ENCODE measurements at places on chromosomes 5 and 9.

- no peak for DNase-seq
Observed at GRCh38 chr5:31604644-31605043, 34.3 kb upstream of the PDZD2 start.

GRCh38 chr9:34227445-34227844 is 48.6 kb downstream of the UBAP1 start:
- DNase-seq: no peak

DNA sequence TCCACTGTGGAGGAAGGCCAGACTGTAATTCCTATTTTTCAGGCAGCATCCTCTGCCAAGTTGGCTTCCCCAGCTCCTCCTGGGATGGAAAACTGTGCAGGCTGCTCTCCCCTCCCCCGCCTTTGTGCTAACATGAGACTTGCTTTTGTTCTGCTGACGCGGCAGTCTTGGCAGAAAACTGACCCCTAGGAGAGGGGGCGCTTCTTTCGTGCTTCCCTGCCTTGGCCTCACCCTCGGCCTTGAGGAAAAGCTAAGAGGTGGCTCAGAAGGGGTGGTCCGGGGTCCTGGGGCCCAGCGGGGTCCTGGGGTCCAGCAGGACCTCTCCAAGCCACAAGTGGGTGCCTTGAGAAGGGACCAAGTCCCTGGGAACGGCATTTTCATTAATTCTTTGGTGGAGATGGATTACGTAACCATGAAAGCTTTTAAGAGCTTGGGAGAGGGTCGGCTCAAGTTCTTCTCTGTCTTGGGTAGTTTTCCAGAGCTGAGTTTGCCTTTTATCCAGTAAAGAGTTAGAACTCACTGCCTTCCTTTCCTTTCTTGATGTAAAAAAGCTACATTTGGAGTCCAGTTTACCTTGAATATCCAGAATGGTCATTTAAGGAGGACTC is 51.0 kb downstream of the SH3PXD2B start:
- DNase-seq: no peak

DNA sequence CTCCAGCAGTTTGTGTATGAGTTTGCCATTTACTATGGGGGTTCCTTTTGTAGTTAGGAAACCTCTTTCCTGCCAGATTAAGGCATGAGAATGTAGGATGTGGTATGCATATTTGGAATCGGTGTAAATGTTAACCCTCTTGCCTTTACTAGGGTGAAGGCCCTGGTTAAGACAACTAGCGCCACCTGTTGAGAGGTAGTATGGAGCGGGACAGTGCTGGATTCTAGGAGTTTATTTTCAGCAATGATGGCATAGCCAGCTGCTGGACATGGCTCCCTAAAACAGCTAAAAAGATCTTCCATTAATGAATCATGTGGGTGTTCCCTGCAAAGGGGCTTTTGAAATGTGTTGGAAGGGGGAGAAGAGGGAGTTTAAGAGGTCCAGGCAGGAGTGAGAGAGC is 30.7 kb upstream of the GPX3 start:
- no peak for DNase-seq

- DNase-seq: no peak
Observed at GRCh38 chr9:3262826-3263529, 262.8 kb downstream of the RFX3 start.

Data from GM13977 (cell line).